Thymus (tissue), 14 donors: ENCODE measurements at places on chromosomes 11 and 22.

DNA sequence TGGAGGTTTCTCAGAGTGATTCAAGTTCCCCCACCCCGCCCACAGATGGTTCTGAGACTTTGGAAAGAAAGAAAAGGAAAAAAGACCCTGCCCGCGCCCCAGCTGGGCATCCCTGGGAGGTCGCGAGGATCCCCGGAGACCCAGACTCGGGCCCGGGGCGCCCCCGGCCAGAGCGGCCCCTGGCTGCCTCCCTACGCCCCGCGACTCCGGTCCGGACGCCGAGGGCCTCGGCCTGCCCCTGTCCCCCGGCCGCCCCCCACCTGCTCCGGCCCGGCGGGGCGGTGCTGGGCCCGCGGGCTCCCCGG, 2.3 kb upstream of the AIFM3 start:
- no peak for DNase-seq

GRCh38 chr11:65489706-65490320, 9.0 kb upstream of the MALAT1 start:
- DNase-seq: no peak

DNA sequence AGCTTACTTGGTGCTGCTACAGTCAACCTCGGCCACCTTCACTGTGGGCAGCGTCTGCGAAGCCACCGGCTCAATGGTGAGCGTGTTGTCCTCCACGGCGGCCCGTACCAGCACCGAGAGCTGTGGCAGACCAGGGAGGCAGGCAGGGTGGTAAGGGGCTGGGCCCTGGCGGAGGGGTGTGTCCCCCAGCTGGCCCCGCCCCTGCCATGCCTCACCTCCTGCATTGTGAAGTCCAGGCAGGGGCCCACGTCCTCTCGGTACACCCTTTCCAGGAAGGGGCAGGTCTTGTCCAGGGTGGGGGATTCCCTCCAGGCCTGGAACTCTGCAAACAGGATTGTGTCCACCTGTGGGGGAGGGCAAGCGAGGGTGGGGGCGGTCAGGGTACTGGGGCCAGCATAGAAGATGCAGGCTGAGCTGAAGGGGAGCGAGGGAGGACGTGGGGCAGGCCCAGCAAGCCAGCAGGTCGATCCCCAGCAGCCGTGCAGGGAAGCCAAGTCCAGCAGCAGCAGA, 12.8 kb downstream of the RAB3IL1 start:
- no peak for DNase-seq

GRCh38 chr11:118090545-118091162, 3.9 kb upstream of the SMIM35 start:
- no peak for DNase-seq

- DNase-seq: no peak
Observed at GRCh38 chr11:118124929-118125535, 27.6 kb downstream of the SCN4B start.

- no peak for DNase-seq
Observed at GRCh38 chr11:123373754-123374621, 56.1 kb upstream of the GRAMD1B start.

DNA sequence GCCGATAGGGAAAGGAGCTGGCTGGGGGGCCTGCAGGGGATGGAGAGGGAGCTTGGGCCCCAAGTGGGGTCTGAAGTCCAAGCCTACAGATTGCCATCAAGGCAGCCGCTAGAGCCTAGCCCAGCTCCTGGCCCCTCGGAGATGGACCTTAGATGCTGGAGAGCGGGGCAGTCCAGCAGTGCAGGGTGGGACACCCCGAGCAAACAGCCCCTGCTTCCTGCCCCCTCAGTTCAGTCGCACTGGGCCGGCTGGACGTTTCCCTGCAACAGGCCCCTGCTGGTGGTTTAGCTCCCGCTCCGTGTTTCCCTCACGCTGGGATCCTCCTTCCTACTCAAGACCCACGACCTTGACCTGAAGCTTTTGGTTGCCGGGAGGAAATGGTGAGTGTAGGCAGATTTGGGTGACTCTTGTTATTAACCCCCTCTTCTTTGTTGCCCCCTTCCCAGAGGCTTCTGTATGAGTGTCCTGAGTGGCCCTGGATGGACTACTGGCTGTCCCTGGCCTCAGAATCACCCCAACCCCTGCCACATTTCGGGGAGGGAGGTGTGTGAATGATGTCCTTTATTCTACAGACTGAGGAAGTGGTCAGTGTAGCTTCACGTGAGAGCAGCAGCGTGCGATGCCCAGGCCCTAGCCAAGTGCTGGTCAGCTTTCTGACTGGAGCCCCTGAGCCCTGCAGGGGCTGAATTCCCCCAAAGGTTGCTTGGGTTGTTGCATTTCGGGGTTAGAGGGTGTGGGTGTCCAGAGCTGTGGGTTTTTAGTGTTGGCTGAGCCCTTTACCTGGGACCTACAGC, 2.7 kb downstream of the ST3GAL4 start:
- DNase-seq: no peak

- DNase-seq: no peak
Observed at GRCh38 chr11:48081151-48082010, 101.0 kb downstream of the PTPRJ start.

GRCh38 chr11:78586452-78587046, 11.9 kb upstream of the NARS2 start:
- DNase-seq: no peak

GRCh38 chr22:37012956-37013355, 6.3 kb downstream of the TST start:
- DNase-seq: no peak

DNA sequence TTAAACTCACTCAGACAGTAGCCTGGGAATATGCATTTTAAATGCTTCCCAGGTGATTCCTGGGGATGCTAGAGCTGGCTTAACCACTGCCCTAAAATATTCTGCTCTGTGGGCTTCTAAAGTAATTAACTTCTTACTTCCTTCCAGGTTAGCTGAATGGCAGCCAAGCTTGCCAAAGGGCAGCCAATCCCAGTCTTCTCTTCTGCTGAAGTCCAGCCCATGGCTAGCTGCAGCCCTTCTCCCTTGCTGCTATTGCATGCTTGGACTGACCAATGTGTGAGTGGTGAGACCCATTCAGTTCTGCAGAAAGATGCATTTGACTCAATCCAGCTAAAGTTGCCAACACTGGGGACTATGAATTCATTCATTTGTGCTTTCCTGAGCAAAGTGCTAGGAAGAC, 411.9 kb downstream of the SOX6 start:
- DNase-seq: no peak

- DNase-seq: no peak
Observed at GRCh38 chr11:119899997-119900396, 171.0 kb upstream of the NECTIN1 start.

GRCh38 chr11:114280696-114281095, 15.5 kb upstream of the NNMT start:
- no peak for DNase-seq

DNA sequence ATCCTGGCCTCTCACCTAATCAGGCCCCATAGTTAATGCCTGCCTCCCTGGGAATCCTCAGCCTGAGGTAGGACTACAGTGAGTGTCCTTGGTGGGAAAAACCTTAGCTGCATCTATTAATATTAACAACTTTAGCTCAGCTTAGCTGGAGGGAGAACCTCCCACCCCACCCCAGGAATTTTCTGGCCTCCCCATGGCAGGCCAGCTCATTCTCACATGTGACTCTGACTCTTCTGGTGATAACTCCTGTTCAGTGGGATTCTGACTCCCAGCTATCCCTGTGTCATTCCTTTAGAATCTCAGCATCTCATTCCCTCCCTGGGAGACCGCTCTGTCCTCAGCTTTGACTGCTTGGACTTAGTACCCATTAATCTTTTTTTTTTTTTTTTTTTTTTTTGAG, 14.5 kb downstream of the ART5 start:
- no peak for DNase-seq

DNA sequence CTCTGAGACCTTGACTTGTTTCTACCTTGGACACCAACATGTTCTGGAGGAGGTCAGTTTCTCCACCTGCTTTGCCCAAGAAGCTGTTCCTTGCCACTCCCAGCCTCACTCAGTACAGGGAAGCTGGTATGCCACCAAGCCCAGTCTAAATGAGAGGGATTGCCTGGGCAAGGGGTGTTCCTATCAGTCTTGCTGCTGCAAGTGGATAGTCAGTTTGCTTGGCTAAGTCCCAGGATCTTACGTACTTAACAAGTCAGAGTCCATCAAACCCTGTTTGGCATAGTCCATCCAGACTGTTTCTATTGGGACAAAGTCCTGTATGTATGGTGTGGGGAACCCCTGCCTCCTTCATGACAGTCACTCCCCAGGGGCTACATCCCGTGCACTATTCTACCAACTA, 66.6 kb downstream of the RPL27A start:
- DNase-seq: no peak

DNA sequence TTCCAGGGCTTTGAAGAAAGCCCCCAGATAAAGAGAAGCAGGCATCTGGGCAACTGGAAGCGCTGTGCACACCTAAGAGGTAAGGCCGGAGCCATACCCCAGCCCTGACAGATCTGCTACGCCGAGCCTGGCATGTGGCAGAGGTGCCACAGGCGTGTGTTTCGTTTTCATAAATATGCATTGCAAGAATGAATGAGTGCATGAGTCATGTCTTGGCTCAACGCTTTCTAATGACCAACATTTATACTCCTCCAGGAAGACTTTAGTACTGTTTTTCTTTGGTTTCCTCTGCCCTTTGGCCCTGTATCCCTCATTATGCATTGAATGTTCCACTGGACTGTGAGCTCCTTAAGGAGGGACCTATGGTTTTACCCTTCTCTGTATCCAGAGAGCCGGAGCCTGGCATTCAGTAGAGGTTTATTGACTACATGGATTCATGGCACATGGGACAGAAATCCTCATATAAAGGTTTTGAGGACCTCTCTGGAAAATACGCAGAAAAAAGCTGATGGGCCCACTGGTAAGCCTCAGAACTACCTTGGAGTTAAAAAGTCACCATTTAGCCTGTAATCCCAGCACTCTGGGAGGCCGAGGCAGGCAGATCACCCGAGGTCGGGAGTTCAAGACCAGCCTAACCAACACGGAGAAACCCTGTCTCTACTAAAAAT, 38.9 kb upstream of the CSNK2A3 start:
- DNase-seq: no peak

DNA sequence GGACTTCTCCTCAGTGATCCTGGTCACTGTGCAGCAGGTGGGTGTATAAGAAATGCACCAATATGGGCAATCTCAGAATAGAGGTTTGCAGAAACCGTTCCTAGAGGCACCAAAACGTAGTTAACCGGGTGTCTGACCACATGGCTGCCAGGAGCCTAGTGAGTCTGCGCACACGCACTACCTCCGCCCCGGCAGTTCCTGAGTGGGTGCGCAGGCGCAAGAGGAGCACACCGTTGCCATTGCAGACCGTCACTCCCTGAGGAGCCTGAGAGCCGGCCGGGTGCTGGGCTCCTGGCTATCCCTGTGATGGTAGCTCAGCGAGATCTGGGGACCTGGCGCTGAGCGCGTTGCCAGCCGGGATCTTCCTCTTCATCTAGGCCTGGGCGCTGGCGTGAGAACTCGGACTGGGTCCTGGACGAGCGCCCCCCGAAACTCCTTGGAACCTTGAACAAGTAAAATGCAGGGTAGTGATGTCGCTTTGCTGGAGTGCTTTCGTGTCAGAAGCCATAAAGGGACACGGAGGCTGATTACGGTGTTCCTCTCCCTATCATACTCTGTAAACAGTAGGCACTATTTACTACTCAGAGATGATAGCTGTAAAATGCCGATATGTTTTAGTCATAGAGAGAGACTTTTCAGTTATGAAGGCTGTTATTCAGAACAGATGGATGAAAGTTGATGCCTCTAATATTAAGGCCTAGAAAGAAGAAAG, at the start of gene MS4A13:
Gene MS4A13, plus strand, starts transcription at position 249 of the 712 bp plus-strand sequence. CDS start 2,692 bp downstream, outside the sequence.
- no peak for DNase-seq

GRCh38 chr11:125572916-125573315, 3.6 kb downstream of the EI24 start:
- no peak for DNase-seq

DNA sequence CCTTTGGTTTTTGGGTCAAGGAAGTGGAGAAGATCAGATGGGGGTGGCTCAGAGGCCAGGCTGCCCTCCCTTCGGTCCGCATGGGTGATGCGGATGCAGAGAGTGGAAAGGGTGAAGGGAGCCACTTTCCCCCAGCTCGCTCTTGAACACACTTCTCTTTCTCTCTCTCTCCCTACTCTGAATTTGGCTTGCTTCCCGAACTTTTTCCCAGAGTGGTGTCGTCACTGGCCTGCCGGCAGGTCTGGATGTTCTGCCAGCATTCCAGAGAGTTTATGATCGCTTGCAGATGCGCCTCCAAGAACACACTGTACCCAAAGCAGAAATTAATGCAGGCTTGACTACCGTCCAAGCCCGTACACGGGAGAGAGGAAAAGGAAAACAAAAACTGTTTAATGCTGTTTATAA, 103.2 kb downstream of the ZBTB16 start:
- DNase-seq: no peak

- no peak for DNase-seq
Observed at GRCh38 chr11:23283666-23284065, 423.4 kb upstream of the CCDC179 start.
